ENCODE measurements at places on chromosomes 16 and 17. TPM values are rescaled to one million over a fixed set of nuclear protein-coding genes. Genes with fewer than 3 reads are reported as not detected.

- no peak for ATAC-seq
Observed at GRCh38 chr16:17177959-17178905, 292.5 kb downstream of the XYLT1 start.

DNA sequence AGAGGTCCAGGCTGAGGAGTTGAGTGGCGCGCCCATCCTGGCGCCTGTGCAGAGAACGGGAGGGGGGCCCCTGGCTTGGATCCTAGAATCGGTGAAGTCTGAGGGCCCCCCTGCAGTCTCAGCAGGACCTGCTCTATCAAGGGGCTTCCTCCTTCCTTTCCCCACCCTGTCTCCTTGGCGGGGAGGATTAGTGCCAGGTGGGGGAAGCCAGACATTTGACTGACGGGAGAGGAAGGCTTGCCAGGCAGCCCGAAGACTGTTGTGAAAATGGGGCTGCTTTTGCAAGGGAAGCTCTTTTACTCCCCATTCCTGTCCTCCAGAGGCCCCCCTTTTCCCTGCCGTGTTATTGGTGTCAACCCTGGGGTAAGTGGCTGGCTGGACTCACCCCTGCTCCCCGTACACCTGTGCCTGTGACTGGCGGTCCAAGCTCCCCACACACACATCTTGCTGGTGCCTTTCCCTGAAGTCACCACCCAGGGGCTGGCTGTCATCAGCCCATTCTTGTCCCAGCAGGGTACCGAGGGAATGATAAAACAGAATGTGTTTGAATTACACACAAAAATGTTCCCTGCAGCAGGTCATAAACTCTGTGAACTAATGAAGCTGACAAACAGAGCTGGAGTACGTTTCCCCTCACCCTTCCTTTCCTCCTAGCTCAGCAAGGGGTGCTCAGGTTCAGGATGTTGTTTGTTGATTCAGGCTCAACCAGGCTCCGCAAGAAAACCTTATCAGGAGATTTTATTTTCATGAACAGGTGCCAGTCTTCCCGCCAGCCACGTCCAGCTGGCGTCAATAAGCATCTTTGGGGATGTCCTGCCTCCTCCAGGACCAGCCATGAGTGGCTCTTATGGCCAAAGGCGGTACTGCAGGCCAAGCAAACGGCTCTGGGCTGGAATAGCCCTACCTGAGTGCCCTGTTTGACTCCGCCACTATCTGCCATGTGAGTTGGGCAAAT, 4.4 kb upstream of the ARMC7 start:
- peak; percentile 25 for ATAC-seq

- no peak for ATAC-seq
Observed at GRCh38 chr16:16027728-16028310, 78.4 kb downstream of the ABCC1 start.

DNA sequence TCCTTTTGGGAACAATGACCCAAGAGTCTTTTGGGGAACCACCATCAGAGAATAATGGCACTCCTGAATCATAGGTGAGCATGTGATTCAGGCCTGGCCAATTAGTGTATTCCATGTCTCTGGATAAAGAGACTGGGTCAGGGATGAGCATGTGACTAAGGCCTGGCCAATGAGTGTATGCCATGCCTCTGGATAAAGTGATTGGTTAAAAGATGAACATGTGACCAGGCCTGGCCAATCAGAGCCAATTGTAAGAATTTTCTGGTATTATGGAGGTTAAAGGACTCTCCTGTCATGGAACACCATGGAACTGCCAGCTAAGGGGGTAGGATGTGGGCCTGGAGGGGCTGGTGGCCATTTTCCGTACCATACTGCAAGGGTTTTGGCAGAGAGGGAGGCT, 194.3 kb downstream of the C16orf78 start:
- no peak for ATAC-seq

The SLC39A11 gene
- 11.6 TPM for total RNA-seq

The GGNBP2 gene
- total RNA-seq: 46.5 TPM

- ATAC-seq: no peak
Observed at GRCh38 chr17:72693956-72694355, 398.5 kb downstream of the SLC39A11 start.

GRCh38 chr17:49210158-49211029, at the start of the genes ABI3 and GNGT2:
ABI3 (plus strand) TSS chr17:49210707; CDS start chr17:49210725, 18 bp downstream.
GNGT2 (minus strand) TSS chr17:49210574; CDS start chr17:49207422, 3,152 bp downstream.
- peak; percentile 67 for ATAC-seq

The ATP2A1 gene
- total RNA-seq: not detected

The C16orf86 gene
- 5.9 TPM for total RNA-seq

- no peak for ATAC-seq
Observed at GRCh38 chr16:54883358-54883757, 47.3 kb upstream of the IRX5 start.

DNA sequence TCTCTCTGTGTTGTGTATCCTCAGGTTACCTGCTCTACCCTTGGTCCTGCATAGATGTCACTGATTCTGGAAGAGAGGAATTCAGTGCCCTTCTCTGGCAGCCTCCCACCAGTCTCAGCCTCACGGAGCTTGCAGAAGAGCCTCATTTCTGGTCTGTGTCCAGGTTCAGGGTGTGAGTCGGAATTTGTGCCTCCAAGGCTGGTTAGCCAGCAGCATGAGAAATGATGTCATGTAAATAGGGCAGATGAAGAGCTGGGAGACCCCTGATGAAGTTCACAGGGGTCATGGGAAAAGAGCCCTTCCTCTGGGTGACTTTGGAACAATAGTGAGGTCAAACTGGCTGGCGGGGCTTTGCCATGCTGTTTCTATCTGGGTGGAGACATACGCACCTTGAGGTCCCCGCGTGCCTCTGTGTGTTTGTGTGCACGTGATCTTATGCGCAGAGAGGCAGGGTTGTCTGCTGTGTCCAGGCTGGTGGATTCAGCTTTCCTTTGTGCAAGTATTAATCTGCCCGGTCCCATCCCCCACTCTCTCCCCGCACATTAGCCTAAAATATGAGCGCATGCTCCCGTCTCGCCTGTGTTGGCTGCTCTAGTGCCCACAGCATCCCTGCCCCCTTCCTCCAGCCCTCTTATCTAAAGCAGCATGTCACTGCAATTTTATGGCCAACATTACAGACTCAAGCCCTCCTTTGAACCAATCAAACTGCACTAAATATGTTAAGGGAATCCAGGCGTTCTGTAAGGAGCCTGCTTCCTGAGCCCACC, 256.3 kb upstream of the ZFHX3 start:
- ATAC-seq: no peak

The MVD gene
- 21.3 TPM for total RNA-seq

The PLK1 gene
- 3.3 TPM for total RNA-seq

The KRT33A gene
- total RNA-seq: not detected

DNA sequence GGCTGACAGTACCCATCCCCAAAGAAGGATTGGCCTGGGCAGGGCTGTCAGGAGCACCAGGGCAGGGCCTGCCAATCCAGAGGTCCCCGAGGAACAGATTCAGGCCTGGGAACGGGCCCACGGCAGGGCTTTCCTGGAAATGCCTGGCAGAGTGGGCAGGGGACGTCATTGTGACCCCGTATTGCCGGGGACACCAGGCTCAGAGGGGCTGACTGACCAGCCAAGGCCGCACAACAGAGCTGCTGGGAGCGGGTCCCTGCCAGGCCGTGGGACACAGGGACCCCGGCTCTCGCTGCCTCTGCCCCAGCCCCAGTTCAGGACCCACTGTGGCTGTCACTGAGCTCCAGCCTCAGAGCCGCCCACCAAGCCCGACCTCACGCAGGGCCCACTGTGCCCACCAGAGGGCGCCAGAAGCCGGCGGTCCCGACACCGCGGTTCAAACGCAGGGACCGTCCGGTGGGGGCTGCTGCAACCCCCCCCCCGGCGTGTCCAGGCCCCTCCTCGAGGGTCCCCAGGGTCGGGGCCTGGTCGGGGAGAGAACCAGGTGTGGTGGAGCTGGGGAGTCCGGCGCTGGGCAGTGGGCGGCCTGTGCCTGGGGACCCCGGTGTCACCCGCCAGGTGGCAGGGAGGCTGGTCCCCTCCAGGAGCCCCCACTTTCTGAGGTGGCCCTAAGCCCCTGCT, 15.2 kb upstream of the SSTR5 start:
- ATAC-seq: no peak

The ZMYND15 gene
- total RNA-seq: 0.67 TPM

DNA sequence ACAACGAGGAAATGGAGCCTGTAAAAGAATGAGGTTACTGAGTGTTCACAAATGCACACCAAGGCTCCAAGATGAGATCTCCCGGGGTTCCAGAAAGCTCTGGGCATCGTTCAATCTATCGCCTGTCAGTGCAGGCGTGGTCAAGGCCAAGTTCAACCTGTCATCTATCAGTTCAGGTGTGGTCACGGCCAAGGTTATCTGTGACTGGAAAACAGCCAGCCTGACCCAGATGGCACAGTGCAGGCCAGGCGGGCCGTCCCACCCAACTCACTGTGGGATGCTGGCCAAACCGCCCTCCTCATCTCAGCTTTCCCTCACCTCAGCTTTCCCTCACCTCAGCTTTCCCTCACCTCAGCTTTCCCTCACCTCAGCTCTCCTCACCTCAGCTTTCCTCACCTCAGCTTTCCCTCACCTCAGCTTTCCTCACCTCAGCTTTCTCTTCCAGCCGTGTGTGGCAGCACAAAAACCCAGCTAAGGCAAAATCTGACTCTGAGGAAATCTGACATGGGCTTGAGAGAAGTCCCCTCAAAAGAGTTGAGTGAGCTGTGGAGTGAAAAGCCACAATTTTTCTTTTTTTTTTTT, 2.4 kb downstream of the CHMP1A start:
- no peak for ATAC-seq

DNA sequence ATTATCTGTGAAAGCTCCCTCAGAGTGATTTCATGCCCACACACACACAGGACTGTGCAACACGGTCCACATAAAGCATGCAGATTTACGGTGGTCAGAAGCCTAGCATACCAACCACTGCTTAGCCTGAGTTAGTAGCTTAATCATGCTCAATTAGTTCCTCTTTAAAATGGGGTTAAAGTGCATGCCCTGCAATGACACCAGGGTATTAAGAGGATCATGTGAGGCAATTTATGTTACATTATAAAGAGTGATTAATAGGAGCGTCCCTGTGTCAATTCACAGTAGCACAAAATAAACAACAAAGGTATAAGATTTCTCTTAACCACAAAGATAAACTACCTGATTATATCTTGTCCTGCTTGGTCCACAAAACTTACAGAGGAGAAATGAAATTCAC, 39.8 kb downstream of the C17orf67 start:
- no peak for ATAC-seq

- ATAC-seq: no peak
Observed at GRCh38 chr17:29674281-29674680, 51.6 kb upstream of the CORO6 start.

- no peak for ATAC-seq
Observed at GRCh38 chr17:79339321-79339720, 264.7 kb downstream of the ENGASE start.

GRCh38 chr17:77690271-77691161, 268.0 kb upstream of the TNRC6C start:
- no peak for ATAC-seq

The KRT28 gene
- total RNA-seq: not detected

GRCh38 chr16:14291286-14291685, 220.2 kb downstream of the MRTFB start:
- no peak for ATAC-seq

- ATAC-seq: peak; percentile 43
Observed at GRCh38 chr16:79093554-79093967, 507.0 kb downstream of the MAF start.

- ATAC-seq: no peak
Observed at GRCh38 chr17:31293581-31293980, 3.5 kb downstream of the OMG start.

The CCL4 gene
- 4.7 TPM for total RNA-seq

DNA sequence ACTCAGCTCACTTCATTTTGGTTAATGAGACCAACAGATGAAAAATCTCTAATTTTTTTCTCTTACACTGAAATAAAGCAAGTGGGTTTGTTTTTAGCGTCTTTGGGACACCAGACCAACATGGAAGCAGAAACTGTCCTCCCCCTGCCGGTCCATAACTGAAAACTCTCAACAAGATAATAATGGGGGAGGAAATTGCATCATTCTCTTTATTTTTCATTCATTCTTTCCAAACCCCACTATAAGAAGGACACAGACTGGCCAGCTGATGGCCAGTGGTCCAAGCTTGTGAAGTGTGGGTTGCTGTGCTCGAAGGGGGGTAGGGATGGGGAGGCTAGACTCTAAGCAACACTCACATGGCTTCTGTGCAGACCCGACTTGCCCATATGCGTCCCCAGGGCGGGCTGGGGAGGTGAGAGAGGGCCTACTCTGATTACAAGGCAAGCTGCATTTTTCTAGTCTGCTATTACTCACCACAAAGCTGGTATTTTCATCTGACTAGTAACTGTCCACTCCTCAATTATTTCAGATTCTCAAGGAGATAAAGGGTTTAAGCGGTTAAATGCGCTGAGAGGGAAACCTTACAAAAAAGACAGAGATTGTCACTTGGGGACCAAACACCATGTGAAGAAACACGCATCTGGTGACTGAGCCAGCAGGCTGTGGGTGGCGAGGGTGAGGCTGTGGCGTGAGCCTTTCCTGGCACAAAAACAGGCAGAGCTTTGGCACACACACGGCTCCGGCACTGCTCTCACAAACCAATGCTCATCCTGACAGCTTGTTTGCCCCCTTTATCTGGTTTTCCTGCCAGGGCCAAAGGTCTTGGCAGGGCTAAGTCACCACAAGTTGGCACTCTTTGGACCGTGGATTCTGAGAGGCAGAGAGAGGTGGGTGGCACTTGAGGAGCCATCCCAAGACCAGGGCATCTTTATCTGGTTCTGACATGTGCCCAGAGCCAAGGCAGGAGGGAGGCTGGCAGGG, 38.2 kb downstream of the MARF1 start:
- ATAC-seq: no peak

- no peak for ATAC-seq
Observed at GRCh38 chr16:8646326-8647053, 25.0 kb downstream of the METTL22 start.

The FBXO31 gene
- total RNA-seq: 69.2 TPM

DNA sequence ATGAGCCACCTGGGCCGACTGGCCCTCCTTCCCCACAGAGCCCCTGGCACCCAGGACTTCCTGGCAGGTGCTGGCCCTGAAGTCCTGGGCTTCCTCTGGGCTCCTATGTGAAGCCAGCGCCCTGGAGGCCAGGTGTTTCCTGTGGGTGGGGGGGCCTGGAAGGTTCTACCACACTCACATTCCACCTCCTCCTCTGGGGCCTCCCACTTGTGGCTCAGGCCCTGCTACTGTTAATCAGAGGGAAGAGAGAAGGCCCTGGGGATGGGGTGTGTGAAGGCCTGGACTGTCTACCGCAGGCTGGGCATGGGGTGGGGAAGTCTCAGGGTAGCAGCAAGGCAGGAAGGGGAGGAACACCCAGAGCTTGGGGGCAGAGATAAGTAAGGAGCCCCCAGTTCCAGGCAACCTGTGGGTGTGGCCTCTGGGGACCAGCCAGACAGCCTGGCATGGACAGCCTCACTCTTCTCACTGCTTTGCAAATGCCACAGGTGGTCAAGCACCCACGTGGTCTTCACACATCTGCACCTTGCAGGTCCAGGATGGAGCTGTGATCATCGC, 111.9 kb upstream of the TNRC6C start:
- no peak for ATAC-seq

Data from gastroesophageal sphincter (tissue), 4 donors.